NCI-H1105 treated with DMSO at 0.1 percent for 48 hours (cell line): ENCODE measurements at places on chromosomes 2 and 18.

DNA sequence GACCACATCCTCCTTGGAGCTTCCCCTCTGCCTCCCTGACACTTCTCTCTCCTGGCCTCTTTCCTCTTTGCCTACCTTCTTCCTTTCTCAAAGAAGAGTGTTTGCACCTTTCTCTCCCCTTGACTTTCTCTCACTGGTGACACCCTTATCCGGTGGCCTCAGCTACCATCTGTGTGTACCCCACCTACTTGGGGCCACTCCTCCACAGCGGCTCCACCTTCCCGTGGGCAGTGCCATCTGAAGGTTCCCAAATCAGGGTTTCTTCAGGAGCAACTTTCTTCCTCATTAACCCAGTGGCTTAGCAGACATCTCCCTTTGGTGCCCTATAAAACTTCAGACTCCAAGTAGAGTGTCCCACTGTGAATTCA, 5.3 kb upstream of the NCL start:
- no peak for DNase-seq

DNA sequence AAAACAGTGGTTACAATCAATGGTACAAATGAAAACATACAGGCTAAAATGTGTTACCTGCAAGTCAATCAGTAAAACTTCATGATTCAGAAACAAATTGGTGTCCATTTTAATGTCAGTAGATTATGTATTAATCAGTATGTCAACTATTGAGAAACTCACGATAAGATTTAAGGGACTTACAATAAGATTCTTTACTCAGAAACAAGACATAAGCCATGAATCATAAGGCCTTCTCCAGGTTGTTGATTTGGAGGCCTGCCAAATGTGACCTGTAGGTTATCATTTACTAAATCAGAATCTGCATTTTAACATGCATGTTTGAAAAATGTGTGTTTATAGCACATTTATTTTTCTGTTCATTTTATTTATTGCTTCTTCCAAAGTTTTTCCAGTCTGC, 623.1 kb downstream of the CCDC85A start:
- no peak for DNase-seq

- no peak for DNase-seq
These were observed 223.6 kb downstream of the CDH20 start for GRCh38 chr18:61556862-61557261.

DNA sequence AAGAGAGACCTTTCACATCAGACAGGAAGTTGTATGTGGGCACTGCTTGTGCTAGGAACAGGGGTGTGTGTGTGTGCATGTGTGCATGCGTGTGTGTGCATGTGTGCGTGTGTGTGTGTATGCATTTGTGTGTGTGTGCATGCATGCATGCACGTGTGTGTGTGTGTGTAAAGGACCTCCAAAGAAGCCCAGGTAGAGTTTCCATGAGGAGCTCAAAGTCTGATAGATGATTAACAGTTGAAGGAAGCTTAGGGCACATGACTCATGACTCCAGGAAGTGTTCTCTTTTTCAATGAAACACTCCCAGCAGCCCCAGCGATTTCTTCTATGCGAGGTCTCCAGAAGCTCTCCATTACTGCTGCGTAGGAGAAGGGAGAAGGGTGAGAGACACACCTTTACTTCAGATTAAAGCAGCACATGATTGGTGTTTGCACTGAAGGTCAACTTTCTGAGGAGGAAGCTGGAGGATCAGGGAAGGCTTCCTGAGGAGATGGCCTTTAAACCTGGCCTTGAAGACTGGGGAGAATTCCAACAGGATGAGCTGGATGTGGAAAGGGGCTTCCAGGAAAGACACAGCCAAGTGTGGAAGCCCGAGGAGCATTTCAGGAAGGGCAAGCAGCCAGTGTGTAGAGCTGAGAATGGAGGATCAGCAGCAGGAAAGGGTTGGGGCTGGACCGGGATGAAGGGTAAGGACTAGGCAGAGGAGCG, 77.7 kb downstream of the SMAD4 start:
- no peak for DNase-seq

- DNase-seq: no peak
These were observed 309.5 kb upstream of the HS6ST1 start for GRCh38 chr2:128628206-128628605.

DNA sequence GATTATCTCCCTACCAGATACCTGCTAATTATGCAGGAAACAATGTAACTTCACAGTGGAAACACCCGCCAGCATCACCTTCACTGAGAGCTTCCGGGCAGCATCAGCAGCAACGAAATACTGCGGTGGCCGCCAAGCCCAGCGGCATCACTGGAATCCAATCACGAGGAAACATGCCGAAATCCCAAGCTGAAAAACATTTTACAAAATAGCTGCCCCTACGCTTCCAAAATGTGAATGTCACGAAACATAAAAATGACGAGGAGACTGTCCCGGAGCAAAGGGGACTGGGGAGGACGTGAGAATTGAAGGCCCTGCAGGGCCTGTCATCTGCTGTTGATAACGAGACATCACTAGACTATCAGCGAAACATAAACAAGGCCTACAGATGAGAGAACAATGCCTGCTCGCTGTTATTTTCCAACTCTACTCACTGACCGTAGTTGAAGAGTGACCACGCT, 82.6 kb downstream of the HDAC4 start:
- DNase-seq: no peak

DNA sequence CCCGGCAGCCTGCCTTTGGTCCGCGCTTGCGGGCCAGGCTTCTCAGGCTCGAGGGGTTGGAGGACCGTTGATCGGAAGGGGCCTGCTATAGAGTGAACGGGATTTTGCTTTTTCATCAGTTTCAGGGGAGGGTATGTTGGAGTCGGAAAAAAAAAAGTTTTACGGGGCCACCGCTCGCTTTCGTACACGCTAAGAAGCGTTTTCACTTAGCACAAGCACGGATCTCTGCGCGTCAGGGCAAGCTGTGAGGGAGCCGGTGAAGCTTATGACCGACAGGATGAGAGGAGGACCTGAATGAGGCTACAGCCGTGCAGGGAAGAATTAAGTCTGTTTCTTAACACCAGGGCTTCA, 443 bp downstream of the CPSF3 start:
- no peak for DNase-seq

DNA sequence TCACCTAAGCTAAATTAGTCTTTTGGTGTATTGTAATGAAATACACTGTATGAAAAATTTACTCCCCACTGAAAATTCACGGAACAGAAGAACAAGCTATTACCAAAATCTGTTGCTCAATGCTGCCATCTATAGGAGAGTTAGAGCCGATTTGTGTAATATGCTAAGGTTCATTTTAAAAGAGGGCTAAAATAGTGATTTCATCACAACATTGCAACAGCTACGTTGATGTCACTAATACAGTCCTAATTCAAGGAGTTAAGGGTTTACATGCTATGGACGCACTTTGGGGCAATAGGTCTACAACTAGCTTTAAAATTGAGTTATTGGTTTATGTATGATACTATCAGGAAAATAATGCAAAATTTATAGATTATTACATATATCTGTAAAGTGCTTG, 3.0 kb upstream of the IRS1 start:
- peak; percentile 62 for DNase-seq

DNA sequence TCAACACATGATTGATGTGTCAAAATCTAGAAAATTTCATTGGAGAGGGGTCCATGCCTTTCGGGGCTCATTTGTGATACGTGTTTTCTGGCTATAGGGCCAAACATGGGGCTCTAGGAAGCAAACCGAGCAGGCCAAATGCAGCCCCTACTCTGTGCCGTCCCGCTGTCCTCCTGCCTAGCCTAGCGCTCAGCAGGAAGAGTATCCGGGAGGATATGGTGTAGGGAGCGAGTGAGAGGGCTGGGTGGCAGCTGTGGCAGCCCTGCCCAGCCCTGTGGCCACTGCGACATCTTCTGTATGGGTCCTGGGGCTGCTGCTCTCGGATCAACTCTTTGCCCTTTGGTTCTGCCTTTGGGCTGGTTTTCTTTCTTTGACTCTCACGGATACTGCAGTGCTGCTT, 120.1 kb upstream of the MAP3K20 start:
- no peak for DNase-seq

DNA sequence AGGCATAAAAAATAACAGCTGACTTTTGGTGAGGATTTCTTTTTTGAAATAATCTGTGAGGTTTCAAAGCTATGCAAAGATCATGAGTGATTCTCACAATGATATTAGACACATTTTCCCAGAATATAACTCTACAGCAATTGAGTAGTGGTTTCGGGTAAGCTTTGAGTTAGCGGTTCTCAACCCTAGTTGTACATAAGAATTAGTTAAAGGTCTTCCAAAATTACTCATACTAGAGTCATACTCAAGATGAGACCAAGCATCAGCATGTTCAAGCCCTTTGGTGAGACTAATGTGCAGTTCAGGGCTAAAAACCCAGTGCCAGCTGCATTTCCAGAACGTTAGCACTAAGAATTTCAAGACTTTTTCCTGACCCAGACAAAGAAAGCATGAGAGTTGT, 31.1 kb downstream of the DSG4 start:
- DNase-seq: no peak

DNA sequence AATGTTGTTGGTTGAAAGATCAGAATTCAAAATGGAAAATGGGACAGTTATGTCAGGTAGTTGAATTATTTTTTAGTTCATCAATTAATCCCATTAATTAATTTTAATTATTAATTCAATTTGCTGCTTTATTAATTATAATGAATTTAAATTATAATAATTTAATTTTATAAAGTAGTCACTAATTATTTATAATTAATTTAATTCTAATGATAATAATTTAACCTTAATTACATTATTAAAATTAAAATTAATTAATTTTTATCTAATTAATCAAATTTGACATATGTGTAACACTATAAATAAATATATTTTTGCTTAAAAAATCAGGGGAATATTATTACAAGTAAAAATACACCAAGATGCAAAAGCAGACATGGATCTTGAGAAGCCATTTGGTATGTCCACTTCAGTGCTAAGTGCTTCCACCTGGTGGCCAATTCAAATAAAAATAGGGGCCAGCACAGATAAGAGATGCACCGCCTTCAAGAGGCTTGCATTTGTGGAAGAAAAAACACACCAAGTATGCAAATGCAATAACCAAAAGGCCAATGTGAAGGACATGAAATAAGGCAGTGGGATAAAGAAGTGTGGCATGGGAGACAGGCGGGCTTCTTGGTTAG, 73.2 kb downstream of the MBP start:
- DNase-seq: peak; percentile 19

GRCh38 chr18:11271954-11272353, 122.6 kb upstream of the PIEZO2 start:
- DNase-seq: no peak

DNA sequence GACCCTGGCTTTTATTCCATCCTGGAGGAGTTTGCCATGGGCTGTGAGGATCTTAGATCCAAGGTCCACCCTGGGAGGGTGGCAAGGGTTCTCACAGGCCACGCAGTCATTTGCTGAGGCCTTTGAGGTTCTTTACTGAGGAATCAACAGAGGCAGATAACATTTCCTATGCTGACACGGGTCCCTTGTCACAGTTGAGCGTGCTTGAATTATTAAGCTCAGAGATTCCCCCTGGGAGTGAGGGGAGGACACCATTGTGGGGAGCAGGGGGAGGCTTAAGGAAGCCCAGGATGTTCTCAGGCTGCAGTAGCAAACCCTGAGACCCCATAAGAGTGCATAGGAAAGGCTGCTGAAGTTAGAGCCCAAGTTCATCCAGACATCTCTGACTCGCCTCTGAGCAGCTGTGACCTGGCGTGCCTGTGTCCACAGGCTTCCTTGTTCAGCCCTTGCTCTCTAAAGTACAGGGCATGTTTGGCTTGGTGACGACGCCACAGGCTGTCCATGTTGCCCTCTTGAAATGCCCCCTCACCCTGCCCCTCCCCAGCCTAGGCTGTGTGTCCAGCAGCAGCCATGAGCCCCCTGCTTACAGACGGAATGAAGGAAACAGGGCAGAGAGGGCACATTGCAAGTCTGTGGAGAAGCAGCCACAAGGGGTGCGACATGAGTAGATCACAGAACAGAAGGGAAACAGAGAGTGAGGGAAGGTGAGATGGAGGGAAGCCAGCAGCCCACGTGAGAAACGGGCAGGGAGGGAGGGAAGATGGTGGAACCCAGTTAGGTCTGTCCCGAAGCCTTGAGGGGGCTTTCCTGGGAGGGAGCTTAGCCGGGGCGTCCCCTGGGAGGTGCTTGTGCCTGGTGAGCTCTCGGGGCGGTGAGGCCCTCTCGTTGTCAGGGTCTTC, 34.0 kb downstream of the NAPG start:
- DNase-seq: no peak

GRCh38 chr2:205566606-205567168, 115.6 kb upstream of the NRP2 start:
- no peak for DNase-seq

DNA sequence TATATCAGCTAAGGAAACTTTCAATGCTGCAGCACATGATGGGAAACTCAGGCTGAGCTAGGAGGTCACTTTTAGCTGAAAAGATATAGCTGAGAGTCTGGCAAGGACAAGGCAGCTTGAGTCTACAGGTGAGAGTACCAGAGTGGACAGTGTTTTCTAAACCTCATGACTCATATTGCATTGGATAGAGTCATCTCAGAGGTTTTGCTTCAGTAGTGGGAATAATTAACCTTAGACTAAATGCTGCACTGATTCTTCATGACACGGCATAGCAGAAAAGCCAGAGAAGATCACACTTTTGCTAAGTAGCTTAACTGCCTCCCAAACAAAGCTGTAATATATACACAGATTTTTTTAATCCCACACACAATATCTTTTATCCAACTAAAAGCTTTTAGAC, 865.0 kb upstream of the CDH2 start:
- DNase-seq: no peak

- no peak for DNase-seq
These were observed 124.7 kb downstream of the QPCT start for GRCh38 chr2:37469126-37469525.

DNA sequence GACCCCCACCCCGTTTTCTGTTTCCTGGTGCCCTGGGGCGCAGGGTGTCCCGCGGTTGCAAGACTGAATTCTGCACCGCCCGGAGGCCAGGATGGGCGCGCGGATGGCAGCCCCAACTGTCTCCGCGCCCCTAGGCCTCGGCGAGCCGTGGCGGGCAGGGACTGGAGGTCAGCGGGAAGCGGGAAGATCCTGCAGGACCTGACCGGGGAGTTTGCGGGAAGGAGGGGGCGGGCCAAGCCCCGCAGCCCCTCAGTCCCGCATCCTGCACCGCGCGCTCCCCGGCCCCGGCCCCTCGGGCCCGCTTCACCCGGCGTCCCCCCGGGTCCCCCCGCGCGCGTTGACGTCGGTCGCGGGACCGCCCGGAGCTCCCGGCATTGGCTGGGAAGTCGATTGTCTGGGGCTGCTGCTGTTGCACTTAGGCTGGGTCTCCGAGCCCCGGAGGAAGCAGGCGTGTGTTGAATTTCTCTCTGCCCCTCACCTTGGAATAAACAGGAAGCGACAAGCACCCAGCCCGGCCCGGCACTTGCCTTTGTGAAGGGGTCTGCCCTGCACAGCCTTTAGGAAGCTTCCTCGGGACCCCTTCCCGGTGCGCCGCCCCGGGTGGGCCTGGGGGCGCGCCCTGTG, at the start of gene LDLRAD4:
LDLRAD4 (plus strand) TSS at position 393 of the 624 bp plus-strand sequence.
- DNase-seq: peak; percentile 24

- no peak for DNase-seq
These were observed 125.0 kb downstream of the LRP2 start for GRCh38 chr2:169237286-169237685.

GRCh38 chr2:120540719-120541552, 194.7 kb upstream of the GLI2 start:
- DNase-seq: no peak

- DNase-seq: no peak
These were observed 2.7 kb upstream of the NMI start for GRCh38 chr2:151292141-151292540.

- DNase-seq: no peak
These were observed 1076.3 kb downstream of the RPIA start for GRCh38 chr2:89767572-89768435.
